ENCODE measurements at places on chromosomes 7 and 10. TPM values are rescaled to one million over a fixed set of nuclear protein-coding genes. Genes with fewer than 3 reads are reported as not detected.

DNA sequence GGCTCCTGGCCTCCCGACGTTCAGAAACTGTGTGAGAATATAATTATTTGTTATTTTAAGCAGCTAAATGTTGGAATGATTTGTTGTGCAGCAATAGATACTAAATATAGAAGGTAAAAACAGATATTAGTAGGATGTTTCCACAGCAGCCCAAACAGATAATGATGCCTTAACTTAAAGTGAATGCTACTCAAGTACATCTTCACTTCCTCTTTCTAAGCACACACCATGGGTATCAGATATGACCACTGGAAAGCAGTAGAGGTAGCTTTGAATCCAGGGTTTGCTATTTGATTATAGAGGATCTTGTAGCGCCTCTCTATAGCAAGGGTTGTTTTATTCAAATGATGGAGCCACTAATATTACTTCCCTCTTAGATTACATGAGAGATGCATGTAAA lies 38.2 kb upstream of the BET1 start:
- no peak for DNase-seq

DNA sequence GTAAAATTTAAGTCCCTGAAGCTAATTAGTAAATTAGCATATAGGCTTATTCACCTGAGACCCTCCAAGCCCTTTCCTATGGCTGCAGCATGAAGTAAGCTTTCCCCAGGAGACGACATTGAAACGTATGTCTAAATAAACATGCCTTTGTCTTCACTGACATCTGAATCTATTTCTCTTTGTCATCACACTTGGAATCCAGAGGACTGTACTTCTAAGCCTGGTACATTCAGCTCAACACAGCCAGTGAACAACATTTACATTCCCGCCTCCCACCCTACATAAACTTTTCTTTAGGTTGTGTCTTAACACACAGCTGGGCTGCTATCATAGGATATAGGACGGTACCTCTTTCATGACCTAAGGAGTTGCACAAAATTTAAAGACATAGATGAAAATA lies 414.4 kb downstream of the SFMBT2 start:
- no peak for DNase-seq

GRCh38 chr10:22183771-22184461 lies 33.9 kb downstream of the EBLN1 start:
- peak; percentile 66 for DNase-seq

Gene ADCYAP1R1
- total RNA-seq: 8.4 TPM

Measured in stomach (tissue), 19 donors.